ENCODE measurements at places on chromosomes 2 and 18.
A peak's percentile ranks its signal among the peaks of the same experiment; 100 is the strongest.

GRCh38 chr2:189232759-189233406 is 53.3 kb upstream of the COL5A2 start:
- no peak overlapping the region for H3K4me3 ChIP-seq
- no peaks in the 10 kb centered on the region for H3K27me3 ChIP-seq
- H3K36me3 ChIP-seq: no peaks in the 10 kb centered on the region
- H3K4me1 ChIP-seq: peaks cover 31% of the 10 kb centered on the region
- DNase-seq: peak; percentile 55

- H3K36me3 ChIP-seq: no peaks in the 10 kb centered on the region
- no peak for DNase-seq
- peaks cover 7% of the 10 kb centered on the region for H3K4me1 ChIP-seq
These were observed 37.7 kb downstream of the SESTD1 start for GRCh38 chr2:179226961-179227259.

DNA sequence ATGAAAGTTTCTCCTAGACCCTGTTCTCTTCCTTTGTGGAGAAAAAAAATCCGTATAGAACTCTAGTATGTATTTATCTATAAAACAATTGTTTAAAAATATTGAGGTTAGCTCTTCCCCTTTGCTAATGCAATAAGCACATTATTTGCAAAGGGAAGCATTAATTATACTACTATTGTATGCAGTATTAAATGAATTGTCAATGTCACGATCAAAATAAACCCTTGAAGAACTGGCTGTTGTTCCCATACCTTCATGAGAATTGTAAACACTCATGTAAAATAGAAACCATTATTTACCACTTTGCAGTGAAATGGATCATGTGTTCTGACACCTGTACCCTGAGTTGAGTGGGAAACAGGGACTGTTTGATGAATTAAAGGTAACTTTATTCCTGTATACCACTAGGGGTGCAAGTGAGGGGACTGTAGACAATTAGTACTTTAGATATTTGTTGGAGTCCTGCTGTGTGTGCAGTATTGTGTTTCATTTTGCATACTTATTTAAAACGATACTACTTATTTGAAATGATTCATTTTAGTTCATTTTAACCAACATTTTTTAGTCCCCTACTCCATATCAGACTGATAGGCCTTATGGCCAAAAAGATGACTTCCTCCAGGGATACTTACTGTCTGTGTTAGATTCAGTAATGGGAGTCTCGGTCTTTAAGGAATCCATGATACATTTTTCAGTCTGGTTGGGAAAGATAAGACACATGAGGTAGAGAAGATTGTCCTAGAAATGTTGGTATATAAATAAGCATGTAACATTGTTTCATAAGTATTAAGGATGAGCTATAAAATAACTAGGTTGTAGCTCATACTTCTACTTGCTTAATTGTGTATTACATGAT is 7.9 kb downstream of the PKP4 start:
- H3K27ac ChIP-seq: no peak overlapping the region
- no peak overlapping the region for H3K4me3 ChIP-seq
- peak; percentile 35 for DNase-seq
- no peaks in the 10 kb centered on the region for H3K36me3 ChIP-seq
- no peaks in the 10 kb centered on the region for H3K27me3 ChIP-seq

- H3K36me3 ChIP-seq: no peaks in the 10 kb centered on the region
- H3K4me1 ChIP-seq: peaks cover 34% of the 10 kb centered on the region
- H3K4me3 ChIP-seq: no peak overlapping the region
- no peaks in the 10 kb centered on the region for H3K27me3 ChIP-seq
These were observed 57.8 kb upstream of the HS6ST1 start for GRCh38 chr2:128376241-128377041.

DNA sequence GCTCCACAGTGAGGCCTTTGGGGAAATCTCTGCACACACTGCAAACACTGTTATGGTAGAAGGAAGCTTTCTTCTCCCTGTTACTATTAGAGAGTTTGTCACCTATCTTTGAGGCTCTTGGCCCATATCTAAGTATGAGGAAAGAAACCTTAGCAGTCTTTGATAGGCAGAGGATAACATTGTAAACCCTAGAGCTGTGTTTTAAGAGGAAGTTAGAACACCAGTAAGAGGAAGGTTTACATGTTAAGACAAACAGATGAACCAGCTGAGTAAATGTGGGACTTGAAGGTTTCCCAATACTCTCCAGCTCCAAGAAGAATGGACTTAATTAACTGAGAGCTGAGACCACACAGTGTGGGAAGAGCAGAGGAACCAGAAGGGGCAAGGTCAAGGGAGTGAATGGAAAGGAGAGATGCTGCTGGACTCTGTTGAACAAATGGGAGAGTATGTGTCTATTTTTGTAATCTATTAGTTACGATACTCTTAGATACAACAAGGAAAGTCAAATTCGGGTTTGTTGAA is 257.0 kb downstream of the DPP10 start:
- DNase-seq: no peak
- H3K36me3 ChIP-seq: no peaks in the 10 kb centered on the region
- no peaks in the 10 kb centered on the region for H3K4me1 ChIP-seq
- no peak overlapping the region for H3K27ac ChIP-seq

- no peak overlapping the region for H3K4me3 ChIP-seq
- peaks cover 10% of the 10 kb centered on the region for H3K4me1 ChIP-seq
- no peak for DNase-seq
- H3K27ac ChIP-seq: no peak overlapping the region
These were observed 44.7 kb downstream of the PIK3C3 start for GRCh38 chr18:41999751-42000150.

DNA sequence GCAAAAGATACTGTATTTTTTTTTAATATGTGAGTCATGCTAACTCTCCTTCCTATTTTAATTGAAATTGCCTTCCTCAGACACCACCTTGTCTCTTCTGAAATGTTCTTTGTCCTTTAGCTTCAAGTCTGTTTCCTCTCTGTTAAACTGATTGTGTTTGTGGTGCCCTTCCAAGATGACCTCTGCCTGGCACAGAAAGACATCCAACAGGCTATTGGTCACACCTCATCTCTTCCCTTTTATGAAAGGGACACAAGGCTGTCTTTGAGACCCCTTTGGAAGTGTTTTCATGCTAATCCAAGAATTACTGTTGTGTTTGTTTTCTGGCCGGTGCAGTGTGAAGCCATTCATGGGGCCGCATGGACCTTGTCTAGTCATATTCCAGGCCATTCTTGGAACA is 94.0 kb upstream of the PIK3C3 start:
- H3K4me3 ChIP-seq: no peak overlapping the region
- H3K36me3 ChIP-seq: no peaks in the 10 kb centered on the region
- H3K27me3 ChIP-seq: peaks cover 17% of the 10 kb centered on the region

- H3K27ac ChIP-seq: no peak overlapping the region
- peaks cover 23% of the 10 kb centered on the region for H3K4me1 ChIP-seq
- H3K4me3 ChIP-seq: no peak overlapping the region
- H3K36me3 ChIP-seq: no peaks in the 10 kb centered on the region
- H3K27me3 ChIP-seq: no peaks in the 10 kb centered on the region
These were observed 17.5 kb downstream of the IGFBP2 start for GRCh38 chr2:216650626-216651257.

- peaks cover 23% of the 10 kb centered on the region for H3K4me1 ChIP-seq
- H3K27me3 ChIP-seq: no peaks in the 10 kb centered on the region
- peak overlapping the region; percentile 88 for H3K4me3 ChIP-seq
- H3K27ac ChIP-seq: peak overlapping the region; percentile 93
- peak; percentile 93 for DNase-seq
These were observed 1.8 kb downstream of the SP3 start for GRCh38 chr2:173963323-173963816.

DNA sequence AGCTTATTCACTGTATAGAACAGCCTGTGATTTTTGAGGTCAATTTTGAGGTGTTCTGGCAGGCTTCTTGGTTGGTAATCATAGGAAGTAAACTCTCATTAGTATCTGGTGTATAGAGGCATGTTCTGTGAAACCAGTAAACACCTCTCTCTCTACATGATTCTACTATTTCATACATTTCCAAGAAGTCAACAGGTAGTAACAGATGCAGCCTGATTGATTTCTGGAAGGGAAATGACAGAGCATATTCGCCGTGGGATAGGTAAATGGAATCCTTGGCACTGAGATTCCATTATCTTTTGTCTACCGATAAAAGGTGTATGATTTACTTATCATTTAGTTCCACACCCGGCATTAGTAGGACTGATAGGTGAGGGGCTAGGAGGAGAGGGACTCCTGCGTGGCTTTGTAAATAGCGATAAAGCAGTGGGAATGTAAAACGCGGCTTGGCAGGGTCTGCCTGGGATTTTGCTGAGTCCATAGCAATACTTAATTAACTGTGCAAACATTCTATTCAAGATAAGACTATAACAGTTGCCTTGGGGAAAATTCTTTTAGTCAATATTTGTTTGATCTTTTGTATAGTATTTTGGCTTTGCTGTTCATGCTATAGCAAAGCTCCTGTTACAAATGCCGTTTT is 32.3 kb downstream of the LYPD6B start:
- H3K27me3 ChIP-seq: no peaks in the 10 kb centered on the region
- no peak overlapping the region for H3K4me3 ChIP-seq
- peak overlapping the region; percentile 86 for H3K27ac ChIP-seq
- no peak for DNase-seq

DNA sequence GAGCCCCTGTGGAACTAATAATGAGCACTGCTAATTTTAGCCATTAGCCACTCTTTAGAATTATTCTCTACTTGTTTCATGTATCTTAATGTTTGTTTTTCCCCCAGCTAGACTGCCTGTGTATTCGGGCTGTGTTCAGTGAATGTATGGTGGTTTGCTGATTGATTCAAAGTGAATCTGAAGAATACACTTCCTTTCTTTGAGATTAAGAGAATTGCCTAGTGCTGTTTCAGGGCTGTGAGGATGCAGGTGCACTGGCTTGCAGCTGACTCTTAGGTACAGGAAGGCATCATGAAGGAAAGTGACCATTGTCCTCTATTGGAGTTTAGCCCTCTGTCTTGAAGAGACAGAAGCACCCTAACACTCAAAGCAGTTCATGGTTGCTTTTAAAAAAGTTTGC is 138.7 kb downstream of the CERS6 start:
- no peak overlapping the region for H3K4me3 ChIP-seq
- H3K27me3 ChIP-seq: no peaks in the 10 kb centered on the region
- H3K27ac ChIP-seq: no peak overlapping the region
- no peaks in the 10 kb centered on the region for H3K36me3 ChIP-seq

- no peak overlapping the region for H3K4me3 ChIP-seq
- no peaks in the 10 kb centered on the region for H3K4me1 ChIP-seq
- no peaks in the 10 kb centered on the region for H3K36me3 ChIP-seq
- no peak overlapping the region for H3K27ac ChIP-seq
These were observed 141.5 kb downstream of the FBXO15 start for GRCh38 chr18:74006143-74006542.

GRCh38 chr2:196516564-196516963 is 123.0 kb upstream of the CCDC150 start:
- H3K36me3 ChIP-seq: no peaks in the 10 kb centered on the region
- H3K4me1 ChIP-seq: peaks cover under 1% of the 10 kb centered on the region
- no peaks in the 10 kb centered on the region for H3K27me3 ChIP-seq

- H3K36me3 ChIP-seq: peaks cover 22% of the 10 kb centered on the region
- no peak overlapping the region for H3K4me3 ChIP-seq
- H3K27me3 ChIP-seq: no peaks in the 10 kb centered on the region
- H3K27ac ChIP-seq: no peak overlapping the region
These were observed 17.6 kb upstream of the KIDINS220 start for GRCh38 chr2:8855010-8855409.

DNA sequence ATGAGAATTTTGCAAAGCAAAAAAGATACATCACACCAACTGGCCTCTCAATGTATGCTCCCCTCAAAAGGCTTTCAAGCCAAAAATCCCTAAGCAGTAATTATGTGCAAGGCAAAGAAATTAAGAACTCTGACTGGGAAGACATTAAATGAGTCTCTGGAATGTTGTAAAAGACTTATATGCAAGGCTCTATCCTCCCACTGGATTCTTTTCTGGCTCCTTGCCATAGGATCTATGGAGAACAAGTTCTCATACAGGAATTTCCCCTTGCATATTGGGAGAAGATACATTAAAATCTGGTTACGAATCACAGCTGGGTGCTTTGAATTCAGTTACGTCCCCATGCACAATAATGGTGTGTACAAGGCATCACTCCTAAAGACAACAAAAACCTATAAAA is 73.4 kb upstream of the ATL2 start:
- peaks cover 71% of the 10 kb centered on the region for H3K27me3 ChIP-seq
- no peaks in the 10 kb centered on the region for H3K36me3 ChIP-seq
- no peak overlapping the region for H3K27ac ChIP-seq
- no peak overlapping the region for H3K4me3 ChIP-seq

DNA sequence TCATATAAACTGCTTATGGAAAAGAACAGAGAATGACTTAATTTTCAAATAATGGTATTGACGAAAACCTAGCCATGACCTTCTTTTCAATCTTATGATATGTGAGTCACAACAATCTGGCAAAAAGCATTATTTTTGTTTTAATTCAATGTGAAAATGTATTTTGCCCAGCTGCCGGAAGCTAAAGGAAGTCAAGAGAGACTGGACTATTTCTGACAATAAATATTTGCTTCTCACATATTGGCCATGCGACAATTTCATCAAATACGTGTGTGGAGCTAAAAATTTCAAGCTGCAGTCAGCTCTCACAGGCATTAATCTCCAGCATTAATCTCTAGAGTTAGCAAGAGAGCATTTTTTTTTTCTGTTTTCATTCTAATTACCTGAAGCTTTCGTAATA is 881.0 kb downstream of the CPS1 start:
- no peaks in the 10 kb centered on the region for H3K27me3 ChIP-seq
- no peak for DNase-seq
- H3K4me3 ChIP-seq: no peak overlapping the region
- H3K27ac ChIP-seq: no peak overlapping the region

- H3K4me3 ChIP-seq: no peak overlapping the region
- H3K27ac ChIP-seq: no peak overlapping the region
- H3K36me3 ChIP-seq: no peaks in the 10 kb centered on the region
- peaks cover 12% of the 10 kb centered on the region for H3K27me3 ChIP-seq
- no peaks in the 10 kb centered on the region for H3K4me1 ChIP-seq
- DNase-seq: no peak
These were observed 272.0 kb downstream of the TGIF1 start for GRCh38 chr18:3721771-3722648.

DNA sequence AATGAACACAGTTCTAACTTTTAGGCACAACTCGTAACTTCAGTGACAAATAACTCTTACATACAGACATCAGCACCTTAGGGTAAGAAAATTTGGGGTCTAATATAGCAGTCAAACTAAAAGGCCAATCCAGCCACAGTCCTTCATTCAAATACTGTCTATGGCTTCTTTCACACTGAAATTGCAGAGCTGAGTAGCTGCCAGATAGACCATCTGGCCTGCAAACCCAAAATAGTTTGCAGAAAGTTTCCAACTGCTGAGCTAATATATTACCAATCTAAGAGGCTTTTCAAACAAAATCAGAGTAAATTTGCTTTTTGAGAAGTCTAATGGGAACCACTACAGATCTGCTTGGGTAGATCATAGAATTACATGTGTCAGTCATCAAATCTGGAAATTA is 183.4 kb downstream of the GALR1 start:
- no peak overlapping the region for H3K4me3 ChIP-seq
- no peaks in the 10 kb centered on the region for H3K27me3 ChIP-seq
- H3K4me1 ChIP-seq: no peaks in the 10 kb centered on the region
- H3K36me3 ChIP-seq: no peaks in the 10 kb centered on the region
- DNase-seq: no peak

DNA sequence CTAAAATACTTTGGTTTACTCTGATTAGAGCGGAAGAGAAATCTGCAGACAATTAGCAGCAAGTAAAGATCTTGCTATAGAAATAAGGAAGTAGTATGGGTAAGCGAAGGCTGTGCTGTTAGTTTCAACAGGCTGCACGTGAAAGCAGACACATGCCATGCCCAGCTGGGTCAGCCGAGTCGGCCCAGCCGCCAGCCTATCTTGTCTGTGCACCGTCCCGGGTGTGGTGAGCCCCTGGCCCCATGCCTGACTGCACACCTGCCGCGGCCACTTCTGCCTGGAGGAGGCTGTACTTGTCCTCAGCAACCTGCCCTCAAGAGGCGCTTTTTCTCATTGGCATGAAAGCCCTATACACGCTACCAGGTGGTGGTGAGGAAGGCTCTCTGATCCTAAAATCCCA is 185.5 kb downstream of the SEPTIN10 start:
- no peaks in the 10 kb centered on the region for H3K36me3 ChIP-seq
- no peaks in the 10 kb centered on the region for H3K4me1 ChIP-seq
- DNase-seq: no peak
- no peak overlapping the region for H3K4me3 ChIP-seq
- H3K27ac ChIP-seq: no peak overlapping the region
- no peaks in the 10 kb centered on the region for H3K27me3 ChIP-seq

Measured in GM23248 (cell line).